Activated CD8-positive, alpha-beta memory T cell treated with anti-CD3 and anti-CD28 coated beads for 4 hours (primary cell): ENCODE measurements at places on chromosomes 6 and 20.

- no peak for DNase-seq
Observed at GRCh38 chr20:56187534-56188165, 60.9 kb upstream of the MC3R start.

GRCh38 chr6:81761197-81761596, 8.7 kb upstream of the TENT5A start:
- DNase-seq = no peak

GRCh38 chr20:62216636-62217566, 3.2 kb downstream of the HRH3 start:
- no peak for DNase-seq

DNA sequence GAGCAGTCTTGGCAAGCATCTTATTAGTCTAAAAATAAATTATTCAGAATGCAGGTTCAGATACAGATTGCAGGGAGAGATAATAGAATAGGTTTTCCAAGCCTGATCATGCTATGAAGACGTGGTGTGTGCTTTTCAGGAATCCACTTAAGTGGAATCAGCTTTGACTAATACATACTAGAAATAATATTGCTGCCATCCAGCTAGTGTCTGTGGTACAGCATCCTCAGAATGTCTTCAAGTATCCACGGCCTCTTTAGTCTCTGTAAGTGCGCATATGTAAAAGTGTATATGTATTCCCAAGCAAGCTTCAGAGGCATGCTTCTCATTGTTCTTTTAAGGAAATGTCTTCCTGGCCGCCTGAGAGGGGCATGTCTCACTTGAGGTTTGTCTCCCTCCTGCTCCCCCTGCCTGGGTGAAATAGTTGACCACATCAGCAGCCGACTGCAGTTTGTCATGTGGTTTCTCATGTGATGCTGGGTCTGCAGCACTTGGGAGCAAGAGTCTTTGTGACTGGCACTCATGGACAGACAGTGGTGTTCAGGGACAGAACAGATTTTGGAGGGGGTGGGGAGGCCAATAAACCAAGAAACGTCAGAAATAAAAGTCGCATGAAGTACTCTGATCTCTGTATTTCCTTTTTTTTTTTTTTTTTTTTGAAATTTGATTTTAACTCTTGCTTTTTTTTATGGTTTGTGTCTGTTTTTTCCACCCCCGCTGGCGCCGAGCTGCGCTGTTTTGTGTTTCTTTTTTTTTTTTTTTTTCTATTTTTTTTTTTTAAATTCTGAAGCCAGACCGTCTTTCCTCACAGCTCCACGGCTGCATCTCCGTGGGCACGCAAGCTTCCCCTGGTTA, 150.8 kb downstream of the PRL start:
- DNase-seq = no peak

- no peak for DNase-seq
Observed at GRCh38 chr6:128659878-128660622, 139.7 kb upstream of the PTPRK start.

- DNase-seq = no peak
Observed at GRCh38 chr6:52403627-52404026, 16.5 kb upstream of the EFHC1 start.

DNA sequence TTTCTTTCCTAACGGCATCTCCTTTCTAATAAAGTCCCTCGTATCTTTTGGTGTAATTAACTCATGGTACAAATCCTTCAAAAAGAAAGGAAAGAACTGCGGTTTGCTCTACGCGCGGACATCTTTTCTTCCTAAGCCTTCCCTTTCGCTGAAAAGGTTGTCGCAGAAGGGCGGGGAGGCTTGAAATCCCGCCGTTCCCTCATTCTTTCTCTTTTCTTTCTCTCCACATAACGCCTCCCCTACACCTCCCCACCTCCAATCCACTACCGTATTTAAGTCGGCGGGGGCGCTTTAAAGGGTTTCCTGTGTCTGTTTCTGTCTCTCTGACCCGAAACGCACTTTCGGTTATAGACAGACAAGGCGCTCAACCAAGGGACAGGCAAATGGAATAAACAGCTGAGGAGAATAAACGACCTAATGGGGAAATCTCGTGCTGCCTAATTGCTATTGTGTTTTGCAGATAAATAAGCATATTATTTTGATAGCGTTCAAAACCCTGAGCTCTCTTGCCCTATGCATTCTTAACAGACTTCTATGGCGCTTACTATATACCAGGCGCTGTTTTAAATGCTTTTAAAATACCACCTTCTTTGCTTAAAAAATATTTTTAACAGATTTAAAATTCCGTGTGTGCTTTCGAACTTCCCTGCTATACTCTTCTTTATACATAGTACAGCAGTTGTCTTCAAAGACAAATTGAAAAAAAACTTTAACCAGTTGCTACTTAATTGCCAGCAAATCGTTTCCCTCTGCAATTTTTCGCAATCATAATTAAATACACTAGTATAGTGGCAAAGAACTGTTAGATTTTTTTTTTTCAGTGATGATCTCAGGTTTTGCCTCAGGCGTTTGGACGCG, 2.5 kb upstream of the HEY2 start:
- peak; percentile 50 for DNase-seq

DNA sequence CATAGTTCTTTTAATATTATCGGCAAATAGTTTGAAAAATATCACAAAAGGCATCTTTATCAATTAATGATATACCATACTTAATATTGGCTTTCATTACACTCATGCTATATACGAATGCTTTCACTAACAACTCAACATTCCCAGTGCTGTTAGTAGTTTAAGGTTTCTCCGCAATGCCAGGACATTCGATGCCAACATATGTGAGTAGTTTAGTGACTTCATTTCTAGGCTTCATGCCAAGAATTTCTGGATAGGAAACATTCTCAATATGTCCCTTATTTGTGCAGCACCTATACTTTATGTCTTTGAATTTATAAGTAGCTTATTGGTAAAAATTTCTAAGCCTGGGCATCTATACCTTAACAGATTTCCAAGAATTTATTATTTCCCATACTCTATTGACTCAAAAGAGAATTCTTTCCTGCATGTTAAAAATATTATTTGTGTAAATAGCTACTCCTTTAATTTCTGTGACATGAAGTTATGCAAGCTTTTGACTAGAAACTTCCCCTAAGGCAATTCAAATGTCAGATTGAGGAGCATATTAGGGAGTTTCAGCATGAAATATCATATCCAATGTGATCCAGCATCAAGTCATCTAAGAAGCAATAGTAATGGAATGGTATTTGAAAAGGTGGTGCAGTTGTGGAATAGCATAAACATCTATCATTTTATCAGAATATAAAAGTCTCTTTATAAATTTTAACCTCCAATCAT, 236.0 kb upstream of the STXBP5 start:
- DNase-seq = no peak

- DNase-seq = no peak
Observed at GRCh38 chr6:39804466-39805065, 12.4 kb downstream of the DAAM2 start.

DNA sequence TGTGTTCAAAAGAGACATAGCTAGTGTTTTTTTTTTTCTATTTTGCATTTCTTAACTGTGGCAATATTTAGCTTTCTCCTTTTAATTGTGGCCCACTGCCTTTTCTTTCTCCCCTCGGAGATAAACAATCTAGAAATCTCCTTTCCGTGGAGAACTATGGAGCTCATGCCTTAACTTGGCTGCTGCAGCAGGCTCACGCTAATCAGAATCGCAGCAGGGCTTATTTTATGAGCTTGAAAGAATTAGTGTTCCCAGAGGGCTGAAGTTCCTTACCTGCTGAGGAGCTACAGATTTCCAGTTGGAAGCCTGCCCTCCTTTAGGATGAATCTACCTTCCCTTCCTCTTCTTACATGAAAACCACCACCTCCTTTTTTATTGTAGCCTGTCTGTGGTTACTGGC, 35.6 kb downstream of the CTNNBL1 start:
- DNase-seq = no peak

- DNase-seq = no peak
Observed at GRCh38 chr20:16966276-16966880, 218.2 kb downstream of the OTOR start.

DNA sequence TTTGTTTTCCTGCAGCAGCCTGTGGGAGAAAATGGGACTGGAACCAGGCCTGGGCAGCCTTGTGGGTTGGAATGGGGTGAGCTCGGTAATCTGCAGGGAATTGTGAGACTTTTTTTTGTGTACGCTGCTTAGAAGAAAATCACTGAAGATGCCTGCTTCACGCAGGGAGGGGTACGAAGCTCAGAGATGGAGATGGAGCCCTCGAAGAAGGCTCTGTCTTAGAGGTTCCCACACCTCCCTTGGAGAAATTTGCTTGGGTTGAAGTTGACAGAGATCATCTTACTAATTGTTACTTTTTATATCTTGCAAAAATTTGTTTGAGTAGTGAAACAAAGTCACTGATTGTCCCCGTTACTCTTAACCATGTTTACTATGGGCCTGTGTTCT, 894 bp downstream of the PYGB start:
- DNase-seq = no peak

DNA sequence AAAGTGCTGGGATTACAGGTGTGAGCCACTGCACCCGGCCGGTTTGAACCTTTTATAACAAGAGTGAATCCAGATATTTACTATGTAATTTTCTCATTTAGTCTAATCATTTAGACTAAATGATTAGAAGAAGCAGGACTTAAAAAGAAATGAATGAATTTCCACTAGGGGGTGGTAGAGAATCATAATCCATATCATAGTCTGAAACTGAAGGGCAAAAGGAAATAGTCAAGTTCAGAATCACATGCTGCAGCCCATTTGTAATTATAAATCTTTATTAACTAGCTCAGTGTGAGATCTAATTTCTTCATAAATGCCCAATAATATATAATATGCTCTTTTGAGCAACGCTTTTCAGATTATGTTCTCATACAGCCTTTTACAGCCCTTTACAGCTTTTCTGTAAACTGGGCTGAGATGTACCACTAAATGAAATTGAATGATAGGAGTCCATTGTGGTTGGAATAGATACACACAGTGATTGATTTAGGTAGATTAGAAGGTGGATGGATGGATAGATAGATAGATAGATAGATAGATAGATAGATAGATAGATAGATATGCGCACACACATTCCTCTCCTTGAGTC, 31.8 kb downstream of the PSMB9 start:
- DNase-seq = no peak

DNA sequence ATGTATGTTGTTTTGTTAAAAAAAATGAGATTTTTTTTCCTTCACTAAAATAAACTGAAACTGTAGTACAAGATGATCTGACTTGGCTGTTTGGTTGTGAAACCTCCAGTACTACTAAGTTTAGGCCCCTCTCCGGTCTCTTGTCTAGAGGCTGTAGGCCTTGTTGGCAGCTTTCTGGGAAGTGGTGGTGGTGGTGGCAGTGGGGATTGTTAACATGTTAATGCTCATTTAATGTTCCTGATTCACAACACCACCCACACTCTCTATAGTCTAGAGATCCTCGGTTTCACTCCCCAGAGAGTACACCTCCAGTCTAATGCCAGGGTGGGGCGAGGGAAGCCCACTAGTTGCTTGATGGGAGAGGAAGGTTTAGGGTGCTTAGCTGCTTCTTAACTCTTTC, 24.1 kb downstream of the STK4 start:
- DNase-seq = no peak

DNA sequence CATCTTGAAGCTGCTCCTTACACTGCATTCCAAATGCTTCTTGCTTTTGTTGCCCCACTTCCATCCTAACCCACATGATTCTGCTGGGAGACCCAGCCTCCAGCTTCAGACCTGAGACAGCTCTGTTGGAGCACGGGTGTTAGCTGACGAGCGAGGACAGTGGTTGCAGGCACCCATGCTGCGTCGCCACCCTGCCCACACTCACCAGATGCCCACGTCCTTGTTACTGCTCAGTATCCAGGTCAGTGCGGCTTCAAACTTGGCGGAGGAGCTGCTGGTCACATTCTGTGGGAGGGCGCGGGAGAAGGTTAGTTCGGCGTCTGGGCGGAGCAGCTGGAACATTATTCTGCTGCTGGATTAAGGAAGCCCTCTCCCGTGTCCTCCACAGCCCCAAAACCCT, 9.0 kb downstream of the LEMD2 start:
- DNase-seq = no peak

- DNase-seq = no peak
Observed at GRCh38 chr6:7542874-7543624, 1.6 kb downstream of the DSP start.

DNA sequence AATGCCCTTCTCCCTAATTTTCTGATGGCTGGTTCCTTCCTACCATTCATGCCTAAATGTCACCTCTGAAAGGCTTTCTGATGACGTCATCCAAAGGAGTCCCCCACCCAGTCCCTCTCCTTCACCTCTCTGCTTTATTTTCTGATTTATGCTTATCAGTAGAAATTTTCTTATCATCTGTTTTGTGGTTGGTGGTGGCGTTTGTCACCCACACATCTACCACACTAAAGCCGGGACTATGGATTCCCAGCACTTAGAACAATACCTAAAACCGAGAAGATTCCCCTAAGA, 9.0 kb downstream of the CNKSR3 start:
- no peak for DNase-seq

DNA sequence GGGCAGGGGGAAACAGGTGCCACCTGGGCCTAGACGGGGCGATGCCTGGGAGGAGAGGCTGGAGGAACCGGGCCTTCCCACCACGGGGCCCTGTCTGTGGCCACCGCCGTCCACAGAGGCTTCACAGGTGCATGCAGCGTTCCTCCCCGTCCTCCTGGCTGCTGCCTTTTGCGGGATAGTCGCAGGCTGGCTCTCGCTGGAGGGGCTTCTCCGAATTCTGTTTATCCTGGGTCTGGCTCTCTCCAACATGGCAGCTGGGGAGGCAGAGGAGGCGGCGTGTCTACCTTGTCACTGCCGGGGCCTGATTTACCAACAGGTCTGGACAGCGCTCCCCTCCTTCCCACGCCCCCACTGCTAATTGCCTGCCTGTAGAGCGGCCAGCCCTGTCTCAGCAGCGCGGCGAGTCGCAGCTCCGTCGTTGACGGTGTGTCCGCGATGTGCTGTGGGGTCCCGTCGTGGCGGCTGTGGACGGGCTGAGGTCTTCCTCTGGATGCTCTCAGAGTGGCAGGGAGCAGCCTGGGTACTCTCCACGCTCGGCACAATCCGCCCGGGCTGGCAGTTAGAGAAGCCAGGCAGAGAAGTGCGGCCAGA, 262.9 kb downstream of the TAF4 start:
- no peak for DNase-seq

DNA sequence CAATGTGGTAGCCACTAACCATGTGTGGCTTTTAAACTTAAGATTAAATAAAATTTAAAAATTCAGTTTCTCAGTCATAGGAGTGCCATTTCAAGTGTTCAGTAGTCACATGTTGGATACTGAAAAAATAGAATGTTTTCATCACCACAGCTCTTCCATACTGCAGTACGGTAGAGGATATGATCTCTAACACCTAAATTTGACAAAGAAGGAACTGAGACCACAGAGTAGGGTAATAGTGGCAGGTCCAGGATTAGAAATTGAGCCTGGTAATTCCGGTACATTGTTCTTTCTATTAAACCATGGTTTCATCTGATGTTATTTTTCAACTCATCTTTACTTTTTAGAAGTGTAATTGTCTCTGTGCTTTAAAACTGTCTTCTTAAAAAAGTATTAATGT, 104.0 kb downstream of the CD2AP start:
- DNase-seq = no peak

DNA sequence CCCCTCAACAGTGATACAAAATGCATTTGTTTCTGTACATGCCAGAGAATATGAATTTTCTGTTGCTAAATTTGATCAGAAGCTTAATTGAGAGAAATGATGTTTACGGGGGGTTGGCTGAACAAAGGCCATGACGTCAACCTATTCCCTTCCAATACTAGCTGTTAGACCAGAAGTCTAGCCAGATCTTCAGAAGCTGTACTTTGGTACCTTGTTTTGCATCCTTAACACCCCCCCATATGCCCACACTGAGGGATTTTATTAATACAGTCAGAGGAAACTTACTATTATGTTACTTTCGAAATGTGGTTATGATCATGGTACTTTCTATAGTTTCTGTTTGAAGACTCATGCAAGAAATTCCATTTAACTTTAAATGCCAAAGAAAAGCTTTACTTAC, 3.1 kb downstream of the NCOA7 start:
- DNase-seq = no peak
